ENCODE measurements at places on chromosomes 6 and 20.
A peak's percentile ranks its signal among the peaks of the same experiment; 100 is the strongest.

GRCh38 chr6:131574686-131575085, 1.7 kb downstream of the ARG1 start:
- no peak for DNase-seq

DNA sequence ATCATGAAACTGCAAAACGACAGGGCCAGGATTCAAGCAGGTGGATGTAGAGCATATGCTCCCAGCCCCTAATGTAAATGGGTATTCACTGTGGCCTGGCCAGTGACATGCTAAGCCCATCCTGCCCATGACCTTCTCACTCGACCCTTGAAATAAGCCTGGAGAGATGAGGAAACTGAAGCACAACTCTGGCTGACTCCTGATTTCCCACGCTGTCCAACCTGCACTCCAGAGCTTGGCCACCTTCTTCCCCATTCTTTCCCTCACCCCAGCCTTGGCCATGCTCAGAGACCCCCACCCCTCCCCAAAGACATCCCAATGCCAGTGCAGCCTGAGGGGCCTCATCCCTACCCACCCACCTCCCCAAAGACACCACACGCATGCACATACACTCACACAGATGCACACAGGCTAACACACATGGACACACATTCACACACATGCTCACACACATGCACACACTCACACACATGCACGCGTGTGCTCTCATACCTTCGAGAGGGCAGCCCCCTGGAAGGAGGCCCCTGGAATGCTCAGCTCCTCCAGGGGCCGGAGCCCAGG, 12.4 kb downstream of the TFEB start:
- peak; percentile 63 for DNase-seq

GRCh38 chr6:166318649-166319600, 10.7 kb upstream of the PRR18 start:
- no peak for DNase-seq

GRCh38 chr6:9487128-9487527, 927.7 kb downstream of the TFAP2A start:
- no peak for DNase-seq

DNA sequence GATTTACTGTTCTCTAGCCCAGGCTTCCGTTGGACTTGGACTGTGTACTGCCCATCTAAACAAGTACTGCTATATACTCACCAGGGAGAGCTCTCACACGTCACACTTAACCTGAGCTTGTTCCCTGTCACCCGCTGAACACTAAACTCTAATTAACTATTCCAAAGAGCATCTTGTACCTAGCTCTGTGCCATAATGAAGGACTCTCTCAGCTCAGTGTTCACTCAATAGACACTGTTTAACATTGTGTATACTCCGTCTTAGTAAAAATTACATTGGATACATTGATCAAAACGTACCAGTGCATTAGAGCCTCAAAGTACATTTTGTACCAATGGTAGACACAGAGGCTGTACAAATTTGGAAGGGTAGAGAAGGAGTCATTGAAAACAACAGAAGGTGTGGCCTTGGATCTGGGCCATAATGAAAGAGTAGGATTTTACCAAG, 55.4 kb upstream of the EPHA7 start:
- no peak for DNase-seq

DNA sequence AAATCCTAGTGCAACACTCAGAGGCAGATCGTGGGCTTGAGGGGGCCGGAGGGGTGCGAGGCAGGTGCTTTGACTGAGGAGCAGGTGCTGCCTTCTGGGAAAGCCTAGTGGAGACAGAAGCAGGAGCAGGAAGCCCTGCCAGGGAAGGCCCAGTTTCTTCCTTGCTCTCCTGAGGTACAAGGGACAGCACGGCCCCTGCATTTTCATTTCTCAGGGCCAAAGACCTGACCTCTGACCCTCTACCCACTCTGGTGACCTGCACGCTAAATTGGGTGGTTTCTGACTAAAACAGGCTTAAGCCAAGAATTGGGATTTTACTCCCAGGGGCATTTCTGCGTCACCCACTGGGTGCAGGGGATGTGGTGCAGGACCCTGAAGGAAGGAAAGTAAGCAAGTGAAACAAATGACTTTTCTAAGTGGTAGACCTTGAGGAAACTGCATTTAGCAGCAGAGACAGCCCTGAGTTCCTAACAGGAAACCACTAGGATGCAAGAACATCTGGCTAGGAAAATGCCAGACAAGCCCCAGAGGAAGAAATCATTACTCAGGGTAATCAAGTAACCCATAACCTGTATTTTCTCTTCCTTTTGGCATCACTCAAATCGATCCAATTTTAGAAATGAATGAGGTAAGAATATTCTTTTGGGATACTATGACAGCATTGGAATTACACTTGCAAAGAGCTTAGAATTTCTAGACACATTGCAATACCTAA, 141.7 kb downstream of the CD164 start:
- peak; percentile 31 for DNase-seq

DNA sequence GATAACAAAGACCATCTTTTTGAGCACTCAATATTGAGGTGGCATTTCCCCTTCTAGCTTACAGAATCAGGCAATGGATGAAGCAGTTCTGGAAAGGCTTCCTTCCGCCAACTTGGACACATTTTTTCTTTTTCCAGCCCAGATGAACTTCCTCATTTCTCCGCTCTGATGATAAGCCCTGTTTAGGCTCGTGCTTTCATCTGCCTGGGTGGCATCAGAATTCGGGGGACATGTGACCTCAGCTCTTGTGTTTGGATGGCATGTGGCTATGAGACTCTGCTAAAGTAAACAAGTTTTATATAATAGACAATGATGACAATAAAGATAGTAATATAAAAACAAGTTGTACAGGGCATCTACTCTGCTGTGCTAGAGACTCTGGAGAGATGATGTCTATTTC, 796.7 kb downstream of the DHX35 start:
- DNase-seq: peak; percentile 5

DNA sequence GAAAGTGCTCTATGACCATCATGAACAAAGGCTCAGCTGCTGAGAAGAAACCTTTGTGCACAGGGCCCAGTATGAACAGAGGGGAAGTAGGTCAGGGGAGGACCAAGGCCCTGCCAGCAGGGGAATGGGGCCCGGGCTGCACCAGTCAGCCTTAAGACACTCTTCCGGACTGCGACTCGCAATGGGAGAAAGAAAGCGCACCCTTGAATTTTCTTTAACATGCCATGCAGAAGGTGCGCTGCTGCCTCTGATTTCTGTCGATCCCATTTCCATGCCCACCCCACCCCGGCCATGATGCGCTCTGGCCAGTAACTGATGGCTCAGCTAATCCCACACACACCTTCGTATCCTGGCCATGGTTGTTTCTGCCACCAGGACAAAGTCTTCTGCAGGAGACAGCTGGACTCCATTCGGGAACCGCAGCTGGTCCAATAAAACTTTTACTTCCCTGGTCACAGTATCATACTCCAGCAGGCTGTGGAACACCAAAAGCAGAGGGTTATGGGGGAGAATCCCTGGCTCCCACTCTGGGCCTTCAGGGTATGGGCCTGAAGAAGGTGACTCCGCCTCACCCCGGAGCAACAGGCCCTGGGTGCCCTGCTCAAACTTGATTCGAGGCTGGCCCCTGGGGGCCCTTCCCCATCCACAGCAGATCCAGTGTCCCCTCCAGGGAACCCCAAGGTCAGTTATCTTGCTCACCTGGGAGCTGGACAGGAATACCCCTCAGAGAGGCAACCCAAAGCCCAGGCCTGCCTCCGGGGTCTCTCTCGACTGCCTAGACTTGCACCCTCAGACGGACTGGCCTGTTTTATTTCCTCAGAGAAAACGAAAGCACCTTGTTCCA, 20.3 kb downstream of the CST7 start:
- no peak for DNase-seq

GRCh38 chr6:99498421-99498820, 16.8 kb downstream of the USP45 start:
- peak; percentile 36 for DNase-seq

DNA sequence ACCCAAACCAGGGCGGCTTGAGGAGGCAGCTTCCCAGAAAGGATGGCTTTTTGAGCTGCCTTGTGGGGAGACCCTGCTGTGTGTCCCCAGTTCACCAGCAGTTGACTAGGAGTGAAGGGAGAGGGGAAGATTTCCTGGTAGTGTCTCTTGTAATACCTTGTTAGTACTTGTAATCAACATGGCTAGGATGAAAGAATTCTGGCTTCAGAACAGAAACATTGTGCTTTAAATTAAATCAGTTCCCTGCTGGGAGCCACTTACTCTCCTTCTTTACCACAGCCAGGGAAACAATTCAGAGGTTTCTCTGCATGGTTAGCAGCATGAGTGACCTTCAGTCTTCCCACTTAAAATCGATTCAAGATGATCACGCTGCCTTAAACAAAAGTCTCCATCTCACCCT, 525.4 kb upstream of the ID4 start:
- DNase-seq: no peak

GRCh38 chr6:31293343-31293742, 21.5 kb upstream of the HLA-C start:
- DNase-seq: no peak

Data from suppressor macrophage (primary cell).